Activated naive CD4-positive, alpha-beta T cell treated with anti-CD3 and anti-CD28 coated beads for 36 hours (primary cell): ENCODE measurements at places on chromosomes 5 and 9. TPM values are rescaled to one million over a fixed set of nuclear protein-coding genes. Genes with fewer than 3 reads are reported as not detected.

DNA sequence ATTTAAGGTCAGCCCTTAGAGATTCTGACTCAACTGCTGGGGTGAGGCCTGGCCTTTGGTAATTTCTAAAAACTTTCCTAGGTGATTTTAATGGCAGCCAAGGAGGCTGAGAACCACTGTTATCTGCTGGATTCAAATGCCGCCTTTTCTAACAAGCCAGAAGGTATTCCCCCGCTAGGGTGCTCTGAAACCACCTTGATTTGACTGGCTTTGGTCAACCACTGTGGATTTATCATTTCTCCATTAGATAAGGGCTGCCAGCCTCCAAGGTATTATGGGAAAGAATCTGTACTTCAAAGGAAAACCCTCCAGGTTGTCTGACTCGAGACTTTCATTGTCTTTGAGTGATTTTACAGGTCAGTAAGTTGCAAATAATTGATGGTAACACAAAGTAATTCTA is 4.3 kb downstream of the ANXA6 start:
- H3K4me3 ChIP-seq, result peak overlapping the region; percentile 10
- H3K27me3 ChIP-seq, result no peaks in the 10 kb centered on the region
- DNase-seq, result peak; percentile 40
- H3K36me3 ChIP-seq, result peaks cover 7% of the 10 kb centered on the region
- H3K4me1 ChIP-seq, result peaks cover 78% of the 10 kb centered on the region

GRCh38 chr5:53820802-53821171 is 260.3 kb downstream of the NDUFS4 start:
- no peaks in the 10 kb centered on the region for H3K4me1 ChIP-seq
- no peak overlapping the region for H3K27ac ChIP-seq
- peaks cover 19% of the 10 kb centered on the region for H3K27me3 ChIP-seq
- H3K4me3 ChIP-seq, result no peak overlapping the region

- H3K27me3 ChIP-seq, result no peaks in the 10 kb centered on the region
- H3K36me3 ChIP-seq, result peaks cover 2% of the 10 kb centered on the region
- DNase-seq, result no peak
- H3K27ac ChIP-seq, result no peak overlapping the region
Observed at GRCh38 chr5:140189977-140190871, 15.2 kb downstream of the CYSTM1 start.

SHROOM1 gene
- 0.21 TPM for total RNA-seq

DNA sequence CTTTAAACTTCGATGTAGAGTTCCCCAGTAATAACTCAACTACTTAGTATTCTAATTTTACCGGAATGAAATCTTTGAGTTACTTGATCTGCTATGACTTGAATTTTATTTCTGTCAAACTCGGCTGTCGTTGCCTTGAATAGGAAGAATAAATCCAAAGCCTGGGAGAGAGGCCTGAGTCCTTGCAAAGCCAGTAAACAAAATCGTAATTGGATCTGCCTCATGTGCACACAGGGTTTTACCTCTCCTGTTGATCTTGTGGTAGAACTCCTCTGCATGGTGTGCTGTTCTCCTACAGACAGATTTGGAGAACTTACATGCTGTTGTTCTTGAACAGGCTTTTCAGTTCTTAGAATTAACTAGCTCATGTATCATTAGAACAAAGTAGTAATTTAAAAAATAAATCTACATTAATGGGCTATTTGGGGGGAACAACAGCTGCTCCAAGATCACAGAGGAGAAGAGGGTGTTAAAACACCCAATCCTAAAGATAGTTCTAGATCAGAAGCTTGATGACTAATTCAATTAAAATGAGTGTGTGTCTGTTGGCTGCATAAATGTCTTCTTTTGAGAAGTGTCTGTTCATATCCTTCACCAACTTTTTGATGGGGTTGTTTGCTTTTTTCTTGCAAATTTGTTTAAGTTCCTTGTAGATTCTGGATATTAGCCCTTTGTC is 28.9 kb downstream of the HSPB3 start:
- H3K27ac ChIP-seq, result no peak overlapping the region
- H3K4me1 ChIP-seq, result no peaks in the 10 kb centered on the region
- H3K36me3 ChIP-seq, result no peaks in the 10 kb centered on the region
- no peak overlapping the region for H3K4me3 ChIP-seq

- no peak overlapping the region for H3K4me3 ChIP-seq
- no peaks in the 10 kb centered on the region for H3K4me1 ChIP-seq
- no peak overlapping the region for H3K27ac ChIP-seq
- DNase-seq, result no peak
- H3K27me3 ChIP-seq, result no peaks in the 10 kb centered on the region
Observed at GRCh38 chr5:2283481-2284045, 400.8 kb upstream of the IRX4 start.

CCL27 gene
- total RNA-seq, result 0.69 TPM

POU4F3 gene
- not detected for total RNA-seq

LPCAT1 gene
- 31.2 TPM for total RNA-seq

GRCh38 chr9:1201901-1202300 is 151.7 kb downstream of the DMRT2 start:
- no peak overlapping the region for H3K27ac ChIP-seq
- peaks cover 5% of the 10 kb centered on the region for H3K27me3 ChIP-seq
- H3K4me3 ChIP-seq, result no peak overlapping the region

IL4 gene
- total RNA-seq, result not detected

- H3K27me3 ChIP-seq, result no peaks in the 10 kb centered on the region
- DNase-seq, result peak; percentile 60
- peaks cover 33% of the 10 kb centered on the region for H3K4me1 ChIP-seq
Observed at GRCh38 chr9:96478829-96479371, 28.9 kb downstream of the HABP4 start.

GRCh38 chr5:139492700-139493192 is 10.2 kb upstream of the STING1 start:
- peaks cover 30% of the 10 kb centered on the region for H3K4me1 ChIP-seq
- no peaks in the 10 kb centered on the region for H3K27me3 ChIP-seq
- H3K4me3 ChIP-seq, result peak overlapping the region; percentile 23
- H3K36me3 ChIP-seq, result no peaks in the 10 kb centered on the region
- no peak overlapping the region for H3K27ac ChIP-seq

GRCh38 chr9:108779551-108780325 is 76.0 kb downstream of the ACTL7B start:
- no peaks in the 10 kb centered on the region for H3K27me3 ChIP-seq
- H3K4me3 ChIP-seq, result no peak overlapping the region
- H3K4me1 ChIP-seq, result peaks cover 7% of the 10 kb centered on the region
- H3K36me3 ChIP-seq, result no peaks in the 10 kb centered on the region
- no peak for DNase-seq
- H3K27ac ChIP-seq, result no peak overlapping the region

- no peaks in the 10 kb centered on the region for H3K36me3 ChIP-seq
- no peak overlapping the region for H3K4me3 ChIP-seq
- no peak for DNase-seq
- no peaks in the 10 kb centered on the region for H3K27me3 ChIP-seq
- no peak overlapping the region for H3K27ac ChIP-seq
- no peaks in the 10 kb centered on the region for H3K4me1 ChIP-seq
Observed at GRCh38 chr9:35349287-35349990, 140.5 kb upstream of the RUSC2 start.

- no peak overlapping the region for H3K27ac ChIP-seq
- H3K27me3 ChIP-seq, result peaks cover 3% of the 10 kb centered on the region
- no peak overlapping the region for H3K4me3 ChIP-seq
- H3K36me3 ChIP-seq, result no peaks in the 10 kb centered on the region
- H3K4me1 ChIP-seq, result peaks cover 8% of the 10 kb centered on the region
Observed at GRCh38 chr9:71647094-71647591, 121.2 kb downstream of the CEMIP2 start.

- H3K4me1 ChIP-seq, result no peaks in the 10 kb centered on the region
- H3K4me3 ChIP-seq, result no peak overlapping the region
- H3K36me3 ChIP-seq, result no peaks in the 10 kb centered on the region
- H3K27ac ChIP-seq, result no peak overlapping the region
Observed at GRCh38 chr5:104170926-104171325, 608.3 kb upstream of the NUDT12 start.

DNA sequence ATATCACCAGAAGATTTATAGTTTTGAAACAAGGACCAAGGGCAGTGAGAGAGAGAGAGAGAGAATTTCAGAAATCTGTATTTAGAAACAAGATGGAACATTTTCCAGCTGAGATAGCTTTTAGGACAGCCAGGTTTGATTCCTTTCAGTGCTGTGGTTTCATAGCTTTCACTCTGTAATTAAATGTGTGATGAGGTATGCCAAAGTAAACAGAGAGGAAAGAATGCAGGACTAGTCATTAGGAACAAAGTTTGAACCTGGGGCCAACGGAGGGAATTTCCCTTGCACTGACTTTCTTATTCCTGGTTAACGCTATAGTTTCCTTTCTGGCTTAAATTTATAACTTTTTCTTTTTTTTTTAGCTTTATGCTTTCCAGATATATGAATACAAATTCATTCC is 10.0 kb upstream of the CCL28 start:
- no peak for DNase-seq
- H3K4me1 ChIP-seq, result peaks cover 2% of the 10 kb centered on the region
- no peaks in the 10 kb centered on the region for H3K36me3 ChIP-seq
- no peak overlapping the region for H3K27ac ChIP-seq
- H3K27me3 ChIP-seq, result no peaks in the 10 kb centered on the region

DNA sequence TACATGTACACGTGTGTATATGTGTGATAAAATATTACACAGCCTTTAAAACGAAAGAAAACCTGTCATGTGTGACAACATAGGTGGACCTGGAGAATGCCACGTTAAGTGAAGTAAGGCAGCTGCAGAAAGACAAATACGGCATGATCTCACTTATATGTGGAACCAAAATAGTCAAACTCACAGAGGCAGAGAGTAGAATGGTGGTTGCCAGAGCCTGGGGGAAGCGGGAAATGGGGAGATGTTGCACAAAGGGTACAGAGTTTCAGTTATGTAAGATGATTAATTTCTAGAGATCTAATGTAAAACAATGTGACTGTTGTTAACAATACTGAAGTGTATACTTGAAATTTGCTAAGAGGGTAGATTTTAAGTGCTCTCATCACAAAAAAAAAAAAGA is 34.8 kb downstream of the ADAMTS12 start:
- no peak overlapping the region for H3K4me3 ChIP-seq
- H3K36me3 ChIP-seq, result no peaks in the 10 kb centered on the region
- no peak overlapping the region for H3K27ac ChIP-seq

DNA sequence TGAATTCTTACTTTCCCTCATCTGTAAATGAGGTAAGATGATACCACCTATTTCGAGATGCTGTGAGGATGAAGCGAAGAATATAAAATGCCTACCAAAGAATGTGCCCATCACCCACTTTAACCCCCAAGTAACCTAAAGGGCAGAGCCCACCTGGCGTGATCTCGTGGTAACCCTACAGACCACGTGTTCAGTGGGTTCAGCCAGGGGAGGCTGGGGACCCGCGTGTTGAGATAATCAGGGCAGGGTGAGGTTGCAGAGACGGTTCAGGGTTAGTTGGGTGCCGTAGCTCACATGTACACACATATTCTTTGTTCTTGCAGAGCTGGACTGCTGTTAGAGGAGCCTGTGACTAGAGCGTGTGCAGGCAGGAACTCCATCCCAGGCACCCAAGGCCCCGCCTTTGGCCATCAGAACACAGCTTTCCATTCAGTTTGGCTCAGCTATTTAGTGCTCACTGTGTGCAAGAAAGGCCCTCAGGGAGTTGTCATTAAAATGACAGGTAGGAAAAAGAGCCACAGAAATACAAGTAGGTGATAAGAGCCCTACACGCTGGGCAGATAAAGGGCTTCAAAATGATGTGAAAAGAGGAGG is 56.5 kb upstream of the HAND1 start:
- no peaks in the 10 kb centered on the region for H3K4me1 ChIP-seq
- H3K27me3 ChIP-seq, result peaks cover 12% of the 10 kb centered on the region
- DNase-seq, result no peak
- no peak overlapping the region for H3K4me3 ChIP-seq
- no peak overlapping the region for H3K27ac ChIP-seq

DPH7 gene
- 36.6 TPM for total RNA-seq
